T-cell (primary cell): ENCODE measurements at places on chromosomes 1 and 21. TPM values are rescaled to one million over a fixed set of nuclear protein-coding genes. Genes with fewer than 3 reads are reported as not detected.

Gene PLXNA2
- total RNA-seq, result 1.9 TPM

Gene HTR6
- total RNA-seq, result 0.90 TPM

Gene TAS1R1
- total RNA-seq, result not detected

- DNase-seq, result no peak
Measured at GRCh38 chr1:17432412-17432811, 7.1 kb downstream of the RCC2 start.

- no peak for DNase-seq
Measured at GRCh38 chr1:11026052-11026451, 13.6 kb downstream of the TARDBP start.

GRCh38 chr1:3903141-3904005 lies 3.3 kb upstream of the C1orf174 start:
- no peak for DNase-seq
